ENCODE measurements at places on chromosomes 12 and 14. TPM values are rescaled to one million over a fixed set of nuclear protein-coding genes. Genes with fewer than 3 reads are reported as not detected.

- no peaks in the 10 kb centered on the region for H3K27me3 ChIP-seq
- H3K4me3 ChIP-seq, result no peak overlapping the region
- no peak overlapping the region for H3K27ac ChIP-seq
- peaks cover 3% of the 10 kb centered on the region for H3K4me1 ChIP-seq
- no peak for DNase-seq
Observed at GRCh38 chr14:21233457-21234076, 35.7 kb downstream of the HNRNPC start.

The OSBPL8 gene
- 131 TPM for total RNA-seq

GRCh38 chr12:6772331-6772695, at the start of gene LAG3:
TSS of gene LAG3 (plus strand) at chr12:6772520. CDS start at chr12:6772853, 333 bp downstream.
- H3K4me1 ChIP-seq, result no peaks in the 10 kb centered on the region
- H3K36me3 ChIP-seq, result no peaks in the 10 kb centered on the region
- H3K4me3 ChIP-seq, result peak within 1 kb of the TSS; percentile 41
- H3K27ac ChIP-seq, result peak within 1 kb of the TSS; percentile 74
- no peaks in the 10 kb centered on the region for H3K27me3 ChIP-seq

GRCh38 chr14:64663174-64663573, 41.0 kb upstream of the PLEKHG3 start:
- no peak overlapping the region for H3K4me3 ChIP-seq
- H3K36me3 ChIP-seq, result no peaks in the 10 kb centered on the region
- H3K27ac ChIP-seq, result no peak overlapping the region
- no peaks in the 10 kb centered on the region for H3K27me3 ChIP-seq
- DNase-seq, result no peak
- H3K4me1 ChIP-seq, result no peaks in the 10 kb centered on the region

DNA sequence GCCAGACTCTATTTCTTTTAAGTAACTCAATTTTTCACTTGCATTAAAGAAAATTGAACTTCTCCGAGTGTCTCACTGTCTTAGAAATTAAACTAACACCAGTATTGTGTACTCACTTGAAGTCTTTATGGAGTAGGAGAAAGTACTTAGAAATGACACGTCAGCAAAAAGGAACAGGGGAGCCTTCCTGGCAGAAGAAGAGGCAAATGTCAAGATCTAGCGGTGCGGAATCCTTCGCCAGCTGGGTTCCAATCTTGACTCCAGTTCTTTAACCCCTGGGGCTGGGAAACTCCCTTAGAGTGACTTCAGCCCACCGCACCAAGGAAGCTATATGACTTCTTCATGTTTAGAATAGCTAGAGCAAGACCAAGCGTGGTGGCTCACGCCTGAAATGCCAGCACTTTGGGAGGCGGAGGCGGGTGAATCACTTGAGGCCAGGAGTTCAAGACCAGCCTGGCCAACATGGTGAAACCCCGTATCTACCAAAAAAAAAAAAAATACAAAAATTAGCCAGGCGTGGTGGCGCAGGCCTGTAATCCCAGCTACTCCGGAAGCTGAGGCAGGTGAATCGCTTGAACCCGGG, 34.4 kb downstream of the WBP11 start:
- peak overlapping the region; percentile 94 for H3K27ac ChIP-seq
- H3K27me3 ChIP-seq, result no peaks in the 10 kb centered on the region
- H3K4me1 ChIP-seq, result no peaks in the 10 kb centered on the region
- no peaks in the 10 kb centered on the region for H3K36me3 ChIP-seq
- peak overlapping the region; percentile 62 for H3K4me3 ChIP-seq
